ENCODE measurements at places on chromosomes 4 and X.
A peak's percentile ranks its signal among the peaks of the same experiment; 100 is the strongest.

DNA sequence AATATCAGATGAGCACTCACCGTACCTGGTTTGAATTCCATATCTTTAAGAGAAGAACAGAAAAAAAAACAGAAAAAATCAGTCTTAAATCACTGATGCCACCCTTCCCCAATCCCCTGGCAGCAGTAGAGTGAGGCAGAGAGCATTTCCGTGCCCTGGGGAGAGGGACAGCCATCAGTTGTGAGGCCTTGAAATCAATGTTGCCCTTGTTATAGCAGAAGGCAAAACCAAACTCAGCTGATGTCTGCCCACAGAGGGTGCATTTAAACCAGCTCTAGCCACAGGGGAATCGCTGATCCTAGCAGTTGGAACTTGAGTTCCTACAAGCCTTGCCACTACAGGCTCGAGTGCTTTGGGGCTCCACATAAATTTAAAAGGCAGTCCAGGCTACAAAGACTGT lies 338.5 kb upstream of the FMR1 start:
- no peak for DNase-seq

DNA sequence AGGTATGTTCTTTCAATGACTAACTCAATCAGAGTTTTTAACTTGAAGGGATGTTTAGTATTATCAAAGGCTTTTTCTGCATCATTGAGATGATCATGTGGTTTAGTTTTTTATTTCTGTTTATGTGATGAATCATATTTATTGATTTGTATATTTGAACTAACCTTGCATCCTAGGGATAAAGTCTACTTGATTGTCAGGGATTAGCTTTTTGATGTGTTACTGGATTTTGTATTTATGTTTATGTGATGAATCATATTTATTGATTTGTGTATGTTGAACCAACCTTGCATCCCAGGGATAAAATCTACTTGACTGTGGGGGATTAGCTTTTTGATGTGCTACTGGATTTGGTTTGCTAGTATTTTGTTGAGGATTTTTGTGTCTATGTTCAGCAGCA lies 615.4 kb upstream of the GRID2 start:
- DNase-seq, result no peak

- DNase-seq, result no peak
Observed at GRCh38 chrX:103742339-103742738, 31.6 kb downstream of the TMEM31 start.

DNA sequence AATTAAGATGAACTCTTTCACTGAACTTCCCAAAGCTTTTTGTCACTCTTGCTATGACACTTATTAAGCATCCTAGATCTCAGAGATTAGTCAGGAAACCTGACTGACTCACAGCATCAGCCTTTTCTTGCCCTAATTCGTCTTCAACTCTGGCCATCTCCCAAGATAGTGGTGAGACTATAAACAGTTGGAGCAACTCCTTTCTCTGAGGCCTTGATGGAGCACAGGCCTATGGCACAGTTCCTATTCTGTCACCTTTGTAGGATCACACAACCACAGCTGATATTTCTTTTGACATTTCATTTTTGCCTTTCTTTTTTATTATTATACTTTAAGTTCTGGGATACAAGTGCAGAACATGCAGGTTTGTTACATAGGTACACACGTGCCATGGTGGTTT lies 217.6 kb downstream of the PRR32 start:
- DNase-seq, result no peak

DNA sequence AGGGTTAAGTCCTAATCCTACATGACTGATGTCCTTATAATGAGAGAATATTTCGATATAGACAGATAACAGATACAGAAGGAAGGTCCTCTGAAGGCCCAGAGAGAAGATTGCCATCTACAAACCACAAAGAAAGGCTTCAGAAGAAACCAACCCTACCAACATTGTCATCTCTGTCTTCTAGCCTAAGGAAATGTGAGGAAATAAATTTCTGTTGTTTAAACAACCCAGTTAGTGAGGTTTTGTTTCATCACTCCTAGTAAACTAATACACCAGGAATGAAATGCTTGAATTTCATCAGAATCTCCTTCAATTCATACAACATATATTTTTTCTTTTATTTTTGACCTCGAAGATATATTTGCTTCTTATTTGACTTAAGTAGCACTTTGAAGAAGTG lies 1527.8 kb downstream of the STIM2 start:
- no peak for DNase-seq

GRCh38 chrX:119981286-119982070 lies 37.9 kb upstream of the NKAP start:
- peak; percentile 13 for DNase-seq

GRCh38 chr4:113976741-113977525 lies 2.5 kb downstream of the ARSJ start:
- DNase-seq, result no peak

DNA sequence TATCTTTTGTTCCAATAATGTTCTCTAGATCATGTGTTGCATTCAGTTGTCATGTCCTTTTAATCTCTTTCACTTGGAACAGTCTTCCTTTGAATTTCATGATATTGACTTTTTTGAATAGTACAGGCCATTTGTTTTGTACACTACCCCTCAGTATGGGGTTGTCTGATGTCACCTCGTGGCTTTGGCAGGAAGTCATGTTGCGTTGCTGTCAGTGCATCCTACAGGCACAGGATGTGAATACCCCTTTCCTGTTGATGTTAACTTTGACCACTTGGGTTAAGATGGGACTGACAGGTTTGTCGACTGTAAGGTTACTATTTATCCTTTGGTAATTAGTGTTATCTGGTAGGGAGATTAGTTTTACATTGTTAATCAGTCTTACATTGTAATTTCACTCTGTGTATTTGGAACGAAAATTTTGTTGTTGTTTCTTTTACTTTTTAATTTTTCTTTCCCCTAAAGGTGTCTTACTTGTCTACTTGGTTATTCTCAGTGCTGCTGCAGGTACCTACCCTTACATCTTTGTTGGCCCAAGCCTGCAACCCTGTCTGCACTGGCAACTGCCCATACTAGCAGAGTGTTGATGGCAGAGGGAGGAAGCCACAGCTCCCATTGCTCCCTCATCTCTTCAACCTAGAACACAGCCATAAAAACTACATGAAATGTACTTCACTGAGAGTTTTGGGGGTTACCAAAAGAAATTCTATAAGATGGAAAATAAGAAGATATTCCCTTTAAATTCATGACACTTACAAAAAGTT lies 14.7 kb upstream of the ATP8A1 start:
- no peak for DNase-seq
